Temporal lobe (tissue), 4 donors: ENCODE measurements at places on chromosomes 4 and X. TPM values are rescaled to one million over a fixed set of nuclear protein-coding genes. Genes with fewer than 3 reads are reported as not detected.

The DUSP21 gene
- total RNA-seq, result not detected

The PF4V1 gene
- total RNA-seq, result not detected

The GABRB1 gene
- total RNA-seq, result 72.0 TPM

The MMRN1 gene
- total RNA-seq, result 2.7 TPM

The PPBP gene
- total RNA-seq, result 2.0 TPM

The UNC5C gene
- total RNA-seq, result 14.0 TPM

The MSX1 gene
- total RNA-seq, result 2.2 TPM
